ENCODE measurements at places on chromosomes 7 and 10.

- DNase-seq: no peak
Observed at GRCh38 chr7:159067576-159068487, 76.8 kb downstream of the VIPR2 start.

DNA sequence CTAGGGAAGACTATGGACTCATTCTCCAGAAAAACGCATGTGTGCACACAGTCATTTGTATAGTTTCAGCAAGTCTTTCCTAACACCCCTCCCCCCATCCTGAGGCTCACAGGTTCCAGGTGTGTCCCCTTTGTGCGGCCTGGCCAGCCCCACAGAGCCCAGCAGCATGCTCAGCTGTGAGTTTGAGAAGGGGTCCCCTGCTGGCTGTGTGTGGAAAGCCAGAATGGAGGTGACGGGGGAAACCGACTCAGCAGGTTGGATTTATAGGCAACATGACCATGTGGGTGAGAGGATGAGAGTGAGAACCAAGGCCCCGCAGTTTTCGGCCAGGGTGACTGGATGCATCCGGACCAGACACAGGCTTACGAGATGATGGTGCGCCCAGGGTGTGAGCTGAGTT is 9.9 kb downstream of the PTPRE start:
- no peak for DNase-seq

GRCh38 chr10:72263613-72264241 is 10.0 kb upstream of the DDIT4 start:
- DNase-seq: peak; percentile 27

- no peak for DNase-seq
Observed at GRCh38 chr7:51702673-51703072, 386.1 kb upstream of the COBL start.

- no peak for DNase-seq
Observed at GRCh38 chr10:36188080-36188453, 546.0 kb upstream of the FZD8 start.

GRCh38 chr10:72094574-72094973 is 6.2 kb upstream of the SPOCK2 start:
- no peak for DNase-seq

DNA sequence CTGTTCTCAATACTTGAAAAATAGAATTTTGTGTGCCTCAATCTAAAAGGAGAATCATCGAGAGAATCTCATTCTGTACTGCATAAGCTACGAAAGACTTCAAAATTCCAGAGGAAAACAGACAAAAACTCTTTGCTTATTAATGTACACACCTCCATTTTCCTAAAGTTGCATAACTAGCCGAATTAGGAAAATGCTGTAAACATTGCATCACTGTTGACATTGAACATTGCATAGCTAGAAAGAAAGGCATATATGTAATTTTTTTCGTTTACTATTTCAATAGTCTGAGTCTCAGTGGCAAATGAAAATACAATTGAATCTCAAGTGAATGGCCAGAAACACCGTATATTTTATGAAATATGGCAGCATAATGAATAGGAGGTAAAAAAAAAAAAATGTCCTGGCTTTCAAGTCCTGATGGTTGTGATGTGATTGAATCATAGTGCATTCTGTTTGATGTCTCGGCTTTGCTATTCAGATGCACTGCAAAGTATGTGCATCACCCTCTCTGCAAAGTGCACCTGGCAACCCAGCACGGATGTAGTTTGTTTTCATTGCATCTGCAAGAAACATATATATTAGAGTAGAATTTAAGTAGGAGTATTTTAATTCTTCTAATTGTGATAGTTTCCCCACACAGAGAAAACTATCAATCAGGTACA is 196.7 kb downstream of the VTI1A start:
- DNase-seq: no peak

DNA sequence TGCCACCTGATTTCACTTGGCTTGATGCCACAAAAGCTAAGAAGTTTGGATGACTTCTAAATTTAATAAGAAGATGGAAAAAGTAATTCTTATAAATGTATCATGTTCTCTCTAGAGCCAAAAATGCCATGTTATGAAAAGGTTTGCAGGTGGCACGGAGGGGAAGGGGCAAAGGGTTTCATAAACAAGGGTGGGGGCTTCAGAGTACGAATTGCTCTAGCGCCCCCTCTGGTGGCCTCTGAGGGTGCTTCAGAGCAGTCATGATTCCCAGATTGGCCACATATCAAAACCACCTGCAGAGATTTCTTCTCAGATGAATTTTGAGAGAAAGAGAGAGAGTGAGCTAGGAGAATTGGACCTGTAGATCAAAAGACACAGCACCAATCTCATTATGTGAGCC is 208.6 kb upstream of the YAE1 start:
- no peak for DNase-seq

GRCh38 chr7:19397911-19398310 is 252.7 kb upstream of the FERD3L start:
- no peak for DNase-seq

GRCh38 chr10:90857635-90858460 is at the start of gene HTR7:
Gene HTR7, minus strand, starts transcription at chr10:90858039. Its CDS starts 368 bp downstream, at chr10:90857671.
- peak; percentile 49 for DNase-seq

- no peak for DNase-seq
Observed at GRCh38 chr10:25682203-25682851, 251.7 kb upstream of the MYO3A start.

GRCh38 chr7:124323597-124323996 is 290.7 kb upstream of the TMEM229A start:
- DNase-seq: no peak

DNA sequence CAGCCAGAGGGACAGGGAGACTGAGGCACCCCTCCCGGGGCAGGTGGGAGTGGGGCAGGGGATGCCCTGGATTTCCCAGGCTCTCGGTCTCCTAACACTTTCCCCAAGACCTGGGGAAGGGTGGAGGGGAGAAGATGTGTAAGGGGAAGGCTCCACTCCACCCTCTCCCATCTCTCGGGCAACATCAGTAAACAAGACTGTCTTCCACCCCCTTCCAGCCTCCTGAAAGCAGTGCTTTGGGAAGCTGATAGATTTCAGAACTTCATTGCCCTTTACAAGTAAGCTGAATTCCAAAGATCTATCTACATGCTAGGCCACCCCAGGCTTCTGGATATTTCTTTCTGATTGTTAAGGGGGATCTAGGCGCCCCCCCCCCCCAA is 3.7 kb downstream of the FLNC start:
- no peak for DNase-seq

DNA sequence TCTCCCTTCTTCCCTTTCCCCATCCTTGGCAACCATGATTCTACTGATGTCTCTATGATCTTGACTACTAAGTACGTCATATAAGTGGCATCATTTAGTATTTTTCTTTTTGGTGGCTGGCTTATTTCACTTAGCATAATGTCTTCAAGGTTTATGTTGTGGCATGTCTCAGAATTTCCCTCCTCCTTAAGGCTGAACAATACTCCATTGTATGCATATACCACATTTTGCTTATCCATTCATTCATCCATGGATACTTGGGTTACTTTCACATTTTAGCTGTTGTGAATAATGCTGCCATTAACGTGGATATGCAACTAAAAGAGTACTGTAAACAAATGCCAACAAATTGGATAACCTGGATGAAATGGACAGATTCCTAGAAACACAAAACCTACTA is 60.8 kb downstream of the BMPR1A start:
- DNase-seq: no peak

DNA sequence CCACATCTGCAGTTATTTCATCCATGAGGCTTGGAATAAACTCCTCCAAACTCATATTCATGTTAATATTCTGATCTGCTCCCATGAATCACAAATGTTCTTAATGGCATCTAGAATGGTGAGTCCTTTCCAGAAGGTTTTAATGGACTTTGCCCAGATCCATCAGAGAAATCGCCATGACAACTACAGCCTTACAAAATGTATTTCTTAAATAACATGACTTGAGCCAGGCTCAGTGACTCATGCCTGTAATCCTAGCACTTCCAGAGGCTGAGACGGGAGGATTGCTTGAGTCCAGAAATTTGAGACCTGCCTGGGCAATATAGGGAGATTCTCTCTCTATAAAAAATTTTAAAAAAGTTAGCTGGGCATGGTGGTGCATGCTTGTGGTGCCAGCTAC is 102.1 kb upstream of the TMEM168 start:
- no peak for DNase-seq

GRCh38 chr7:6167004-6167551 is 105.3 kb downstream of the CYTH3 start:
- no peak for DNase-seq

DNA sequence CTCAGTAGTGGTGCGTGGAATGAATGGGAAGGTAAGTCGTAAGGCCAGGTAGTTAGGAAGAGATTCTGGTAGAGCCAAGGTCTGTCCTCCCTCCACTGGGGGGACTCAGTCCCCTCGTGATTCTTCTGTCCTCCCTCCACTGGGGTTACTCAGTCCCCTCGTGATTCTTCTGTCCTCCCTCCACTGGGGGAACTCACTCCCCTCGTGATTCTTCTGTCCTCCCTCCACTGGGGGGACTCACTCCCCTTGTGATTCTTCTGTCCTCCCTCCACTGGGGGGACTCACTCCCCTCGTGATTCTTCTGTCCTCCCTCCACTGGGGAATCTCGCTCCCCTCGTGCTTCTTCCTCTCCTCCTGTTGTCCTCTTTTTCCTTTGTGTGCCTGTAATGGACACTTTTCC is 125.1 kb downstream of the CELF2 start:
- DNase-seq: no peak

GRCh38 chr10:66714741-66715140 is 211.1 kb upstream of the LRRTM3 start:
- no peak for DNase-seq

- no peak for DNase-seq
Observed at GRCh38 chr10:99754670-99755069, 22.6 kb downstream of the CUTC start.

DNA sequence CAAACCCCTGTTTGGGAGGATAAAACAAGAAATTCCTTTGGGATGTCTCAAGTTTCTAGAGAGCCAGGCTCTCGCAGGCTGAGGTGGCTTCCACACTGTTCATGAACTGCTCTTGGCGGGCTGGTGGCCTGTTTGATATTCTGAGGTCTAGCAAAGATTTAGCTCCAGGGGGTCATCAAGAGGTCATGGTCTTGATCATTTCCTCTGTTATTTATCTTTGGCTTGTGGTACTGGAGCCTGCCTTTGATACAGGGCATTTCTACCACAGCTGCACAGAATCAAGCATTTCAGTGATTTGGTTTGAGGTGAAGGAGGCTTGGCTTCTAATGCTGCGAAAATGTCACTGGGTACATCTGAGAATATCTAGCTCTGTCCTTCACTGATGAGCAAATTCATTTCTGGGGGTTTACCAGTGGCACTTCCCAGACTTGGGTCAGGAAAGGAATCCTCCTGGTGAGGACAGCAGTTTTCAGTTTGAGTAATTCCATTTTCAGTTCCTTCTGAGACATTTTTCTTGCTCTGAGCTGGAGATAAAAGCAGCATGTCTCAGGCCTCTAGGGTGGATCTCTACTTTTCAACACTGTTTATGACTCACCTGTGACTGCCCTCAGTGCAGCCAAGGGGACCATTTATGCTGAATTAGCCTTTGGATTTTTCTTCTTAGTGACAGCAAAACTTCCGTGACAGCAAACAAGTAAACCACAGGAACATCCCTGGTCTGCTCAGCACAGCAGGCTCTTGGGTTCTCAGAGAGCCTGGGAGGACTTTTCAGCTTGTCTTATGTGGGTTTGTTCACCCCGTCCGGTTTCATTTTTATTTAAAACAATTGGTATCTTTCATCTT is 312.0 kb downstream of the RNLS start:
- DNase-seq: peak; percentile 27

GRCh38 chr10:26799342-26799741 is 61.4 kb downstream of the ABI1 start:
- no peak for DNase-seq

GRCh38 chr7:134298902-134299683 is 17.6 kb downstream of the SLC35B4 start:
- DNase-seq: no peak

DNA sequence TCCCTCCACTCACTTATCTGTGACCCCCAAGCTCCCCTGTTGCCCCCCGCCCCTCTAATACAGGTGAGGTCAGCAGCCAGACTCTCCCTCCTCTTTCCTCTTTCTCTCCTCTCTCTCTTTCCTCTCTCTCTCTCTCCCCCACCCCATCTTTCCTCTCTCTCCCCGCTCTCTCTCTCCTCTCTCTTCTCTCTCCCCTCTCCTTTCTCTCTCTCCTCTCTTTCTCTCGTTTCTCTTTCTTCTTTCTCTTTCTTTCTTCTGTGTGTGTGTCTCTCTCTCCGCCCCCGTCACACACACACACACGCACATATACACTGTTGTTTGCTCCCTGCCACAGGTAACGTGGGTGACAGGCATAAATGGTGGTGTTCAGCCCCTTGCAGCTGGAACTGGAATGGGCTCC is 37.2 kb upstream of the PSMG3 start:
- no peak for DNase-seq

- no peak for DNase-seq
Observed at GRCh38 chr7:119562839-119563238, 710.1 kb upstream of the KCND2 start.

GRCh38 chr7:123039269-123039668 is 43.8 kb upstream of the TAS2R16 start:
- DNase-seq: no peak

DNA sequence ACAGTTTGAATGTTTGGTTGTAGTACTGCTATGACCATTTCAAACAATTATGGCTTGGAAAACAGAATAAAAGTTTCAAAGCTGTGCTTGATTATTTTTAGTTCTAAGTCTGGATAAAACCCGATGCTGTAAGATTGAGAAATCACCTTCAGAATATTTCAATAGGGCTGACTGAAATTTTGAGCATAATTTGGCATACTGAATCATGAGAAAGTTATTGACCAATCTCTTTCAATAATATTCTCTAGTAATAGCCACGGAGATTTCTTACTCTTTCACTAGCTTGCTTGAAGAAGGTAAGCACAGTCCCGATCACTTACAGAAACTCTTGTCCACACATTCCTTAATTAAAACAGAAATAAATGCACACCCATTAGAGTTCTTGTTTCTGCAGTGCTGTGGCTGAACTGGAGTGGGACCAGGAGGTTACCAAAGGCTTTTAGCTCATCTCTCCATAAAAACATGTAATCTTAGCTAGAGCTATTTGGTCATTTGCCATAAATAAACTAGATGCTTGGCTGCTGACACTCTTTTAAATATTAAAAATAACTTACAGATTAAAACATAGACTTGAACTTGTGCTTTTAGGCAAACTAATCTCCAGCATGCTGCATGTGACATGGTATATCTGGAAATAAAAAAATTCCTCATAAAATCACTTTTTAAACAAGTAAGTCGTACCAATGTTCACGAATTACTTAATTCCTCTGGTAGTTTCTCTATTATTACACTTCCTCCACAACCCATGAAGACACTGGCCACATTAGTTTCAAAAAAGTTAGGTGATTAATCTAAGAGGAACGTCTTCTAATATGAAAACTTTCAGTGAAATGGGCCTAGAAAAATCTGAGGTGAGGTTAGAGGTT is 97.8 kb downstream of the AGMO start:
- DNase-seq: no peak

DNA sequence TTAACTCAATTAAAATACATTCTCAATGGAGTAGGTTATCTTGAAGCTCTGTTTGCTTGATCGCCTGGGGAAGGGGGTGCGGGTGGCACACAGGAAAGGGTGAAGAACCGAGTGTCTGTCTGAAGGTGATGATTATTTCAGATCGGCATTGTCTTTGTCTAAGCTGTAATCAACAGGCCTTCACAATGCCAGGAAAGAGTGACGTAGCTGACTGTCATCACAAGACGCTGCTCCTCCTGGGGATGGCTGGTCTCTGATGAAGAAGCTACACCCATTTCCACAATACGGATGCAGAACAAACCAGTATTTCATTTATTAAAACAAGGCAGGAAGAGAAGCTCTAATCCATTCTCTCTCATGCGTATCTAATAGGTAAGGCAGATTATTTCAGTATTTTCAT is 19.4 kb downstream of the JCAD start:
- DNase-seq: no peak
